Stimulated activated CD4-positive, alpha-beta T cell treated with anti-CD3 and anti-CD28 coated beads, Interleukin-1b, Interleukin-23, amount 100 ng/mL, for 1 hour (primary cell): ENCODE measurements at places on chromosomes 6 and 20.

DNA sequence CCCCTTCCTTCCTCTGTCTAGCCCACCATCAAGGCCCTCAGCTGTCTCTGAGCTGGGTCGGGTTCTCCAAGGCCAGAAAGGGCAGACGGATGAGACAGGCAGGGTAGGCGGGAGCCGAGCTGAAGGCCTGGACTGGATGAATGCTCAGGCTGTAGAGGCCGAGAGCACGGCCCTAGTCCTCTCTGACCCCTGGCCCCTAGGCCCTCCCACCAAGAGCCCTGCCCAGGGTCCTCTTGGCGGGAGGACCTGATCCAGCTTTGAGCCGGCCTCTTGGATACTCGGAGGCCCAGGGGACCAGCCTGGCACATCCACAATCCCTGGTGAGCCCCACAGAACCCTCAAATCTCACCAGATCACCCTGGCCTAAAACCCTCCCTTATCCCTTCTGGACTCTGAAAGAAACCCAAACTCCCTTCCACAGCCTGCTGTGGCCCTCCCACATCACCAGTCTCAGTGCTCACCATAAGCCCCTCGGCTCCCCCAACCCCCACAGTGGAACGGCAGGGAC lies 8.2 kb downstream of the ADISSP start:
- no peak for DNase-seq

- DNase-seq, result no peak
Measured at GRCh38 chr6:21423106-21423854, 170.3 kb upstream of the SOX4 start.

DNA sequence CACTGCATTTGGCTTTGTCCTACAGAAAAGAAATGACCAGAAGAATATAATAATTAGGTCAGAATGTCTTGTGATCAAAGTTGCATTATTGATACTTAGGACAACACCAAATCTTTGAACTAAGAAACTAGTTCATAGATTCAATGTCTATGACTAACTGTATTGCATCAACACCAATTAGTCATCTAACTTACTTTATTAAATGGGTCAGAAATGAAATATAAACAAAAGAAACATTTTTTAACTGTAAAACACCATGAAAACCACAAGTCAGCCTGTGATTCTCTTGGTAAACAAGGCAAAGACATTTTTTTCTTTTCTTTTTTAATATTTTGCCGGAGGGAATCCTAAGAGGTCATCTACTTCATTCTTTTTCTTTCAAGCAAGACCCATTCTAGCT lies 114.1 kb upstream of the HDDC2 start:
- no peak for DNase-seq

- no peak for DNase-seq
Measured at GRCh38 chr20:2762578-2763131, 37.8 kb downstream of the CPXM1 start.

GRCh38 chr20:33733654-33734576 lies 2.1 kb downstream of the ZNF341 start:
- DNase-seq, result no peak

DNA sequence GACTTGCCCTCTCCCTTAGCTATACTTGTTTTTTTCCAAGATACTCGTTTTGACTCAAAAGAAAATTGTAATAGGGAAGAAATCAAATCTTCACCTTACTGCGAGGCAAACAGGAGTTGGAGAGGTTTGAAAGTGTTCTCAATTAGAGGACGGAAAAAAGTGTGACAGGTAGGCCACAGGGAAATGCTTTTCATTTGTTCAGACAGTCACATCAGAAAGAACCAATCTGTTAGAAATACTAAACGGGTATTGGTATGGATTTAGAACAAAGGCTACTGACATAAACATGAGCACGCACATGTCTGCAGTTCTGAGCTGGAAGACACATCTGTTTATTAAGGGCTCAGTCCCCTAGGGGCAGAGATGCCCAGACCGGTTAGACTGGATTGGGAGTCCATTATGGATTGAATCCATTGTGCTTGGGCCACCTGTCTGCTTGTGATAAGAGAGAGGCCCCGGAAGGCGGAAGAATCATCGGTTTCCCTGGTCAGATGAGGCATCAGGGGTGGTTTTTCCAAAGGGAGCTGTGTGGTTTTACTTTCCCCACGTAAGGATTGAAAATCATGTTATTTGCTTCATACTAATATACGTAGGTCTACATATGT lies 220.9 kb upstream of the MYLIP start:
- DNase-seq, result no peak

GRCh38 chr6:11575408-11576033 lies 38.0 kb downstream of the TMEM170B start:
- DNase-seq, result no peak

GRCh38 chr6:142845624-142846458 lies 99.1 kb downstream of the HIVEP2 start:
- no peak for DNase-seq

GRCh38 chr6:170073846-170074245 lies 217.0 kb downstream of the DLL1 start:
- no peak for DNase-seq

- DNase-seq, result no peak
Measured at GRCh38 chr6:91482498-91482897, 895.6 kb upstream of the MAP3K7 start.

DNA sequence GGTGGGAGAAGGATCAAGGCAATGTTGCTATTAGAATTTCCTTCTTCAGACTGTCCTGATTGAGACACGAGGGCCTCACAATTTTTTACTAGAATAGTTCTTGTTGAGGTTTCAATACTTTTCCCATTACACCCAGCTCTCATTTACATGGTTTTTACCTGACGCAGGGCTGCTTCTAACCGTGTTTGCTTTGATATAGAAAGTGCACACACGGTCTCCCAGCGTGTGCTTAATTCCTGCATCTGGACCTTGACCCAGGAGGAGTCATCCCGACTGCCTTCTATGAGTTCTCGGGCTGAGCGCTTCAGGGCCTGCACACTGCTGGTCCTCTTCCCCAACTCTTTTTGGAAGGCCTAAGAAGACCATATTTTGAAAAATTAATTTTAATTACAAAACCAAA lies 160.2 kb downstream of the DST start:
- DNase-seq, result no peak

- DNase-seq, result no peak
Measured at GRCh38 chr6:152099446-152100182, 292.1 kb downstream of the ESR1 start.

- no peak for DNase-seq
Measured at GRCh38 chr6:23180504-23181293, 611.3 kb downstream of the HDGFL1 start.

GRCh38 chr6:56497240-56497639 lies 145.4 kb downstream of the DST start:
- no peak for DNase-seq

DNA sequence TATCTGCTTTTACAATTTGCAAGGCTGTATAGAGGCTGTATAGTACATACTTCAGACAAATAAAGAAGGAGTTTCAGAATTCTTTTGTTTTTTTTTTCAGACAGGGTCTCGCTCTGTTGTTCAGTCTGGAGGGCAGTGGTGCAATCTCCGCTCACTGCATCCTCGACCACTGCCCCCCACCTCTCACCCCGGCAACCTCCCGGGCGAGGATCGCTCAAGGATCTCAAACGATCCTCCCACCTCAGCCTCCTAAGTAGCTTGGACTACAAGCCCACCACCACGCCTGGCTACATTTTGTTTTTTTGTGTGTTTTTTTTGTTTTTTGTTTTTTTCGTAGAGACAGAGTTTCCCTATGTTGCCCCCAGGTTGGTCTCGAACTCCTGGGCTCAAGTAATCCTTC lies 1.8 kb downstream of the FASTKD5 start:
- no peak for DNase-seq

DNA sequence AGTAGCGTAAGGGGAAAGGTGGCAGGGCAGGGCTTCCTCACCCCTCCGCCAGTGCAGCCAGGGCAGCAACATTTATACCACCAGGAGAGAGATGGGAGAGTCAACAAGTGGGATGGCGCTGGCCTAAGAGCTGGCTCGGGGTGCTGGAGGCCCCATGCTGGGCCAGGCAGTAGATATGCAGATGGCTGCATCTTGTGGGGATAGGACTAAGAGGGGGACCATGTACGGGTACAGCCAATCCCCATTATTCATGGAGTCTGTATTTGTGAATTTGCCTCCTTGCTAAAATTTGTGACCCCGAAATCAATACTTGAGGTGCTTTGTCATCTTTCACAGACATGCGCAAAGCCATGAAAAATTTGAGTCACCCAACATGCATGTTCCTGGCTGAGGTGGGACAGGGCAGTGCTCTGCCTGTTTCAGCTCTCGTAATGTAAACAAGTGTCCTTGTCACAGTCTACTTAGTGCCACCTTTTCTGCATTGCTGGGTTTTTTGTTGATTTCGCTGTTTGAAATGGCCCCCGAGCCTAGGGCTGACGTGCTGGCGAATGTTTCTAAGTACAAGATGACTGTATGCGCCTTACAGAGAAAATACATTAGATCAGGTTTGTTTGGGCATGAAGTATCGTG lies 27.5 kb upstream of the TAF8 start:
- no peak for DNase-seq

GRCh38 chr6:27669624-27670301 lies 196.9 kb upstream of the ZNF184 start:
- no peak for DNase-seq

- DNase-seq, result no peak
Measured at GRCh38 chr6:91654357-91654756, 1067.5 kb upstream of the MAP3K7 start.

DNA sequence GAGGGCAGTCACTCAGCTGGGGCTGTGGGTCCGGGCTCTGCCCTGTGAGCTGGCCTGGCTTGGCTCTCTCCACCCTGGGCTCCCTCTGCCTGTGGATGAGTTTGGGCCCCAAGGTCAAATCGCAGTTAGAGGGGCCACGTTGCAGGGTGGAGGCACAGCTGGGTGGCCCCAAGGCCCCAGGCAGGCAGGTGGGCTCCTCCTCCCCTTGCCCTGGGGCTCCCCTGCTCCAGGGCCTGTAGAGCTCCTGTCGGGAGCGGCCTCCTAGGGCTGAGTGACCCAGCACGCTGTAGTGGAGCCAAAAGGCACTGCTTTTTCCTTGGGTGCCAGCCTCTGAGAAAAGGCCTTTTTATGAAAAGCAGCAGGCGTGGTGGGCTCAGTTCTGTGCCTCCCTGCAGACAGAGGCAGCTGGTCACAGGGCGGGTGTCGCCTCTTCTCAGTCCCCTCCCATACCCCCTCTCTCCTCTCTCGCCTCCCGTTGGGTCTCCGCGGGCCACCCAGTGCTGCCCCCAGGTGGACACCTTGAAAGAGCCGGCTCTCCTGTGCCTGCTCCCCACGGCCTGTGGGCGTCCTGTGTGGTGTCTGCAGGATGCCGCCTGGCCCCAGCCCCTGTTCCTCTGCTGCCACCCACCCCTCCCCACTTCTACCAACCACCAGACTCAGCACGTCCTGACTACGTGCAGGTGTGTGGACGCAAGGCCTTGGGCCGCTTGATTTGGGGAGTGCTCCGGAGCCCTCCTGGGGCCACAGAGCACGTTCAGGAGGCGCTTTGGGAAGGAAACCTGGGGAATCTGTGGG lies 13.2 kb downstream of the SS18L1 start:
- DNase-seq, result peak; percentile 59

GRCh38 chr6:155436981-155437749 lies 18.5 kb downstream of the NOX3 start:
- no peak for DNase-seq

DNA sequence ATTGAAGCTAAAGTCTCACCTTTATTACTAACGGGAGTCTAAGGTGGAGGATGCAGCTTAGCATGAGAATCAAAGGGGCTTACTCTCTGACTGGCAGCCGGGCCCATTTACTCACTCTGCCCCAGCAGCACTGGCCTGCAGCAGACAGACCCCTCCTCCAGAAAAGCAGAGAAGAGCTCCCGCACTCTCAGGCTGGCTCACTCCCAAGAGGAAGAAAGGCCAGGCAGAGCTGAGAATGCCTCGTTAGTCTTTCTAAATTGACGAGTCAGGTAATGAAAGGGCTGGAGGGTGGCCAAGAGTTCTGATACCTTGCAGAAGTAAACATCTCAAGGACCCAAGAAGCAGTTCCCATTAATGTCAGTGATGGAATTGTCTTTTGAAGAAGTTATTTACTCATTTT lies 44.5 kb upstream of the IL20RA start:
- no peak for DNase-seq

GRCh38 chr20:41889126-41889843 lies 271.1 kb upstream of the CHD6 start:
- no peak for DNase-seq

GRCh38 chr6:12892151-12892550 lies 175.6 kb downstream of the PHACTR1 start:
- DNase-seq, result no peak

- DNase-seq, result no peak
Measured at GRCh38 chr6:68639826-68640490, 4.9 kb downstream of the ADGRB3 start.

DNA sequence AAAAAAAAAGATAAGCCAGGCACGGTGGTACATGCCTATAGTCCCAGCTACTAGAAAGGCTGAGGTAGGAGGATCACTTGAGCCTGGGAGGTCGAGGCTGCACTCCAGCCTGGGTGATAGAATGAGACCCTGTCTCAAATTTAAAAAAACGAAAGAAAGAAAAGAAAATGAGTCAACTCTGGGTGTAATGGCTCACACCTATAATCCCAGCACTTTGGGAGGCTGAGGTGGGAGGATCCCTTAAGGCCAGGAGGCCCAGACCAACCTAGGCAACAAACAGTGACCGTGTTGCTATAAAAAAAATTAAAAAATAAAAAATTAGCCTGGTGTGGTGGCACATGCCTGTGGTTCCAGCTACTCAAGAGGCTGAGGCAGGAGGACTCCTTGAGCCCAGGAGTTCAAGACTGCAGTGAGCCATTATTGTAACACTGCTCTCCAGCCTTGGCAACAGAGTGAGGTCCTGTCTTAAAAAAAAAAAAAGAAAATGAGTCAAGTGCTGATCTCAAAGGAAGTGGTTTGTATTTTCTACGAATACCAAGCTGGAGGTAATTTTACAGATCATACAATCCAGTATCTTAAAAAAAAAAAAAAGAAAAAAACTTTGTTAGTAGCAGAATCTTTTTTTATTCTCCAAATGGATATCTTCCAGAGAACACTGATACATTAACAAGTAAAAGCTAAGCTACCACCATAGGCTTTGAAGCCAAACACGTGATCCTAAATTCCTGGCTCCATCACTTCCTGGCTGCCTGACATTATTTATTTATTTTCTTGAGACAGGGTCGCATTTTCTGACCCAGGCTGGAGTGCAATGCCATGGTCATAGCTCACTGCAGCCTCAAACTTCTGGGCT lies 5.7 kb downstream of the COMMD7 start:
- no peak for DNase-seq

DNA sequence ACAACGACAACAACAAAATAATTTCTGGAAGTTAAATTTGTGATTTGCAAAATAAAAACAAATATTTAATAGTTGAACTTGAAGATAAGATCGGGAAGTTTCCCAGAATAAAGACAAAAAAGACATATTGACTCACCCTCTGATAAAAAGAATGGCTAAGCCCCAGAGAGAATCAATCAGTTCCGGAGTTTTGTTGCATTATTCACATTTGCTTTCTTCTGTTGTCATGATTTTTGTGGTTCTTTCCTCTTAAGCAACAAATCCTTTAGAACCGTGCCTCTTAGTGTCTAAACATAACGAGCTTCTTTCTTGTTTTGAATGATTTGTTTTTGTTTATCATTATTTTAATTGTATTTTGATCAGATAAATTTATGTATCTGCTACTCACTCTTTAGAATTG lies 337.7 kb upstream of the PRND start:
- no peak for DNase-seq

DNA sequence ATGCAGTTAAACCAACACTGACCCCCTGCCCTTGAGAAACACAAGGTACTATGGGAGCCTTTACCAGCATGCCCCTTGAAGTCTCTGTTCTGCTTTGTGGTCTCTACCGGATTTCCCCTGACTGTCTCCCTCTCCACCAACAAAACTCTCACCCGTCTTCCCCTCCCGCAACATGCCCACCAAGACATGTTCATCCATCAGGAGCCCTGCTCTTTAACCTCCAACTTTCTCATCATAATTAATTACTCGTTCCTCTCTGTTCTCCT lies 1.1 kb downstream of the ZNF165 start:
- DNase-seq, result no peak
